ENCODE measurements at places on chromosomes 13 and 19. TPM values are rescaled to one million over a fixed set of nuclear protein-coding genes. Genes with fewer than 3 reads are reported as not detected.
A peak's percentile ranks its signal among the peaks of the same experiment; 100 is the strongest.

Gene ZNF570
- 5.2 TPM for total RNA-seq

Gene VMAC
- total RNA-seq, result 3.0 TPM

Gene KHSRP
- 168 TPM for total RNA-seq

Gene ARHGEF18
- 18.4 TPM for total RNA-seq

Gene CYP4F8
- total RNA-seq, result not detected

Gene FGF22
- 0.22 TPM for total RNA-seq

Gene SLITRK5
- 0.03 TPM for total RNA-seq

Gene SLAIN1
- 1.9 TPM for total RNA-seq

GRCh38 chr19:12720851-12721655 lies 2.7 kb downstream of the TNPO2 start:
- no peak for DNase-seq

GRCh38 chr13:105721016-105721415 lies 814.4 kb downstream of the EFNB2 start:
- no peak for DNase-seq

GRCh38 chr13:44380404-44381165 lies 7.0 kb downstream of the SERP2 start:
- DNase-seq, result no peak

DNA sequence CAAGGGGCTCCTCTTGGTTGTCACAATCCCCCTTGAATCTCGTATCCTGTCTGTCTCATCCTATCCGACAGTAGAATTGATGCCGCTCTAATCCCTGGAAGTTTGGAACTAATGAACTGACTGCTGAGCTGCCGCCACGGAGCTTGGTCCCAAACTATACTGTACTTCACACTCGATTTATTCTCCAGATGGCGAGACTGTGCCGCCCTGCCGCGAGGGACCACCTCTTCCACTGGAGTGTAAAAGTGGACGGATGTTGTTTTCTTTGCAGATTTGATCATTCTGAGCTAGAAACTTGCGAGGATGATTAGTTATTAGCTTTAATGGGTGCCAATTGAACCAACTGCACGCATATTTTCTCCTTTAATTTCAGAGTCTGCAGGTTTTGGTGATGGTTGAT lies 117.2 kb downstream of the ZIC5 start:
- DNase-seq, result no peak

DNA sequence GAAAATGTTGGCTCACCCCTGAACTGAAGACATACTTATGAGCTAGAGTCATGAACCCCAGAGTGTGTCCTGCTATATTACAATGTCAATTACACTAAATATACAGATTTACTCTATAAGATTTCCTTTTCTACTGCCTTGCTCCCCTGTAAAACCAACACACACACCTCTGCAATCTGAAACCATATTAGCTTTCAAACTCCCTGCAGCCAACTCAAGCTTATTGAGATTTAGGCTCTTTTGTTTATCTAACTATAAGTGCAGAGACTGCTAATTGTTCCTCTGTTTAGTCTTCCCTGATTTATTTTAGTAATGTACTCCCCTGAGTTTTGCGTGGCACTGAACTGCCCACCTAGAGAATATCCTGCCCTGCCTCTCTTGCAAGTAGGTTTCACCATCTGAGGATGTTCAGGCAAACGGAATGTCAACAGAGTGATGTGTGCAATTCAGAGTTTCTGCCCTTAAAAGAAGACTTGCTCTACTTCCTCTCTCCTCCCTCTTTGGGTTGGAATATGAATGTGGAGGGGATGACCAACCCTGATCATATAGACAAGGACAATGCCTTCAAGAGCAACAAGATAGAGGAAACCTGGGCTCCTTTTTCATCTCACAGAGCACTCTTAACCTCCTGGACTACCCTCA lies 22.3 kb downstream of the FAM216B start:
- DNase-seq, result no peak

DNA sequence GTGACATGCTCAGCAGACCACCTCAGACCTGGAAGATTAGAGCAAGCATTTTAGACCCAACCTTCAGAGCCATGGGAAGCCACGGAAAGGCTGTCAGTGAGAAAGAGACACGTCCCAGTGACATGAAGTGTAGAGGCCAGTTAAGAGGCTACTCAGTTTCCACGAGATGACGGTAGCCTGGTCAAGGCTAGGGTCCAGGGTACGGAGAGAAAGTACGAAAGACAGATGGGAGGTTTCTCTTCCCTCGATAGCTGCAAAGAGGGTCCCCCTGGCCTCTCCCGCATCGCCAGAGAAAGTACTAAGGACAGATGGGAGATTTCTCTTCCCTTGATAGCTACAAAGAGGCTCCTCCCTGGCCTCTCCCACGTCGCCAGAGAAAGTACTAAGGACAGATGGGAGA lies 8.6 kb downstream of the ZSCAN5A start:
- no peak for DNase-seq

GRCh38 chr19:8005534-8006256 lies at the start of gene ELAVL1:
ELAVL1 (minus strand) TSS chr19:8005641; CDS start chr19:7991815, 13,826 bp downstream.
- DNase-seq, result peak; percentile 97

DNA sequence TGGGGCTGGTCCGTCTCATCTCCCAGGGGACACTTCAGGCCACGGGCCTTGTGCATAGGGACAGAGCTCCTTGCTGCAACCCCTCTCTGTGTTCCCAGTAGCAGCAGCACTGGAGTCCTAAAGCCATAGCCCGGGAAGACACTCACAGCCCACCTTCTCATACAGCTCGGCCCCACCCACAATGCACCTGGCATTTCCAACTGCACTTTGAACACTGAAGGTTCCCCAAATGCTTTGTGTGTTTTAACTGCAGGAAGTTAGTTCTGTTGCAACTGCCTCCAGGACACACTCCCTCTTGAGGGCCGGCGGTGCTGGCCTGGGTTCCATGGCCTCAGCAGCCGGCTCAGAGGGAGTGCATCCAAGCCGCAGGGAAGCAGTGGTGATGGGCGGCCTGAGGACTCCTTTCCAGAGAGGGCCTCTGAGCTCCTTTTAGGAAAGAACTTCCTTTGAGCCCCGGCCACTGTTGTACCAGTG lies 22.7 kb upstream of the TMEM255B start:
- no peak for DNase-seq

- DNase-seq, result no peak
Measured at GRCh38 chr13:67377919-67378318, 147.8 kb upstream of the PCDH9 start.

- no peak for DNase-seq
Measured at GRCh38 chr13:24142886-24143285, 17.6 kb upstream of the SPATA13 start.

Measured in mesenteric fat pad (tissue), 1 donor.